ENCODE measurements at places on chromosomes 6 and 20. TPM values are rescaled to one million over a fixed set of nuclear protein-coding genes. Genes with fewer than 3 reads are reported as not detected.

The ARMC2 gene
- total RNA-seq, result 10.0 TPM

The RIN2 gene
- 22.1 TPM for total RNA-seq

The HDGFL1 gene
- total RNA-seq, result not detected

DNA sequence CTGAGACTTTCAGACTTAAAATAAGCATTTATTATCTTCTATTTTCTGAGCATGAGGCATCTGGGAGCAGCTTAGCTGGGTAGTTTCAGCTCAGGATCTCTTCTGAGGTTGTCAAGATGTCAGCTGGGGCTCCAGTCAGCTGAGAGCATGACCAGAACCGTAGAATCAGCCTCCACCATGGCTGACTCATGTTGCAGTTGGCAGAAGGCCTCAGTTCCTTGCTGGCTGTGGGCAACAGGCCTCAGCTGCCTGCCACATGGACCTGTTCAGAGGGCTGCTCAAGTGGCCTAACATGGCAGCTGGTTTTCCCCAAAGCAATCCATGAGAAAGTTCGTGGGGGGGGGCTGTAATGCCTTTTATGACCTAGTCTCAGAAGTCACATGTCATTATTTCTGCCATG, 142.3 kb downstream of the LY86 start:
- H3K4me1 ChIP-seq, result peaks cover 21% of the 10 kb centered on the region
- no peaks in the 10 kb centered on the region for H3K36me3 ChIP-seq
- DNase-seq, result no peak
- no peaks in the 10 kb centered on the region for H3K27me3 ChIP-seq
- no peak overlapping the region for H3K27ac ChIP-seq

DNA sequence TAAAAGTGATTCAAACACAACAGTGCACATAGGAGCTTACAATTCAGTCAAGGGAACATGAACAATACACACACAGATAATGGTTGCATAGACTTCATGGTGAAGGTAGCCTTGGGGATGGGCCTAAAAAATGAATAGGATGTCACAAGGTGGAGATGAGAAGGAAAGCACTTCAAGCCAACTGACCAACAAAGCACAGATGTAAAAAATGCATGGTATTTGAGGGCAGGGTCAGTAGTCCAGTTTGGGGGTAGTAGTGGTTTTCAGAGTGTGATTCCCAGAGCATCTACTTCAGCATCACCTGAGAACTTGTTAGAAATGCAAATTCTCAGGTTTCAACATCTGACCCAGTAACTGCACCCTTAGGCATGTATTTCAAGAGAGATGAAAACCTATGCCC, 88.9 kb downstream of the PERP start:
- no peak overlapping the region for H3K4me3 ChIP-seq
- H3K27me3 ChIP-seq, result no peaks in the 10 kb centered on the region
- H3K4me1 ChIP-seq, result no peaks in the 10 kb centered on the region
- no peaks in the 10 kb centered on the region for H3K36me3 ChIP-seq

- H3K36me3 ChIP-seq, result peaks cover 4% of the 10 kb centered on the region
- peaks cover 3% of the 10 kb centered on the region for H3K27me3 ChIP-seq
- no peak overlapping the region for H3K27ac ChIP-seq
- DNase-seq, result no peak
- no peak overlapping the region for H3K4me3 ChIP-seq
These were observed 58.7 kb downstream of the EDN1 start for GRCh38 chr6:12348530-12349511.

DNA sequence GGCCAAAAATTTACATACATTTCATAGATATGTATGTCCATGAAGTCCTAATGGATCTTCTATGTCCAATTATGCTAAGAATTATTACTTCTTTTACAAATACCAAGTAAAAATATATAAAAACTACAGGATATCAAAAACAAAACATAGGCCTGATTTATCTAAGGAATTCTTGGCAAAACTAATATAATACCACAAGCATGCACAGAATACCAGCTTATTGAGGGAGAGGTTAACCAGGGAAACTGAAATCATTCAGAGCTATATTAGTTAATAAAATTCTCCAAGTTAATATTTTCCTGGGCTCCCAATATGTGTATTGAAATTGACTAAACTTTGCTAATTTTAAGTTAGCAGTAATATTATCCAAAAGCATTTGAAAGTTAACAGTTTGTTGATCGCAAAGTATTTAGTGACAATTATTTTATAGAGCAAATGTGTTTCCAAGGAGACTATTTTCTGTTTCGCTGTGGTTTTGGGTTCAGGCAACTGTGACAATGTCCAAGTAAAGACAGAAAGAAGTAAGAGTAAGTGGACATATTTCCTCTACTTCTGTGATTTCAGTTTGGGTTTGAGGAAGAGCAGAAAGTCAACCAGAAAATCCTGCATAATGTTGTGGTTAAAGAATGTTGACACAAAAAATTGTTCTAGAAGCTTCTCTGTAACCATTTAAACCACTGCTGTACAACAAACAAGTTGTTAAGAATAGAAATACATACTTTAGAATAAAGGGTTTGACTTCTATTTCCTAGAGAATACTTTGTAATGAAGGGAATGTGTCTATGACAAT, 167.4 kb downstream of the COL21A1 start:
- no peak overlapping the region for H3K4me3 ChIP-seq
- H3K27me3 ChIP-seq, result no peaks in the 10 kb centered on the region
- H3K36me3 ChIP-seq, result peaks cover 4% of the 10 kb centered on the region

- H3K4me3 ChIP-seq, result no peak overlapping the region
- H3K27me3 ChIP-seq, result no peaks in the 10 kb centered on the region
- H3K36me3 ChIP-seq, result peaks cover 6% of the 10 kb centered on the region
- H3K27ac ChIP-seq, result no peak overlapping the region
- peaks cover 8% of the 10 kb centered on the region for H3K4me1 ChIP-seq
These were observed 64.4 kb downstream of the SMPDL3A start for GRCh38 chr6:122853259-122853995.
